ENCODE measurements at places on chromosomes 5 and 9.

DNA sequence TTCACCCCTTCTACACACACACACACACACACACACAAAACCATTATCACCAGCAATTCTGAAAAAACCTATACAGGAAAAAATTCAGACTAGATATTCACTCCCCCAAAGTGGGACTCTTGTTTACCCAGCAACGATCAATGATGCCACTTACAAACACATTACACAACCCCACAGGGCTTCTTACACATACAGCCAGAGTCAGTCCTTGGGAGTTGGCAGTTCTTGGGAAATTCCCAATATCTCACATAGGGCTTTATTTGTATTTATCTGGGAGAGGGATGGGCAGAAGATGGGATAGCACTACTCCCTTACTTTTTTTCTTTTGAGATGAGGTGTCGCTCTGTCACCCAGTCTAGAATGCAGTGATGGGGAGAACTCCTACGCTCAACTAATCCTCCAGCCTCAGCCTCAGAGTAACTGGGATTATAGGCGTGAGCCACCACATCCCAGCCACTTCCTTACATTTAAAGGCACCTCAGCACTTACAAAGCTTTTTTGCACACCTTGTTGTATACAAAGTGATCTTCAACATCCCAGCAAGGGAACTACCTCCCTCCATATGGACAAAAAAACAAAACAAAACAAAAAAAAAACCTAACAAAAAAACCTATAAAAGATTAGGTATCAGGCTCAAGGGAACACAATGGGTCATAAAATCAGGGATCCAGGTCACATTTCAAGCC lies 168.4 kb downstream of the TSSK1B start:
- DNase-seq: no peak

DNA sequence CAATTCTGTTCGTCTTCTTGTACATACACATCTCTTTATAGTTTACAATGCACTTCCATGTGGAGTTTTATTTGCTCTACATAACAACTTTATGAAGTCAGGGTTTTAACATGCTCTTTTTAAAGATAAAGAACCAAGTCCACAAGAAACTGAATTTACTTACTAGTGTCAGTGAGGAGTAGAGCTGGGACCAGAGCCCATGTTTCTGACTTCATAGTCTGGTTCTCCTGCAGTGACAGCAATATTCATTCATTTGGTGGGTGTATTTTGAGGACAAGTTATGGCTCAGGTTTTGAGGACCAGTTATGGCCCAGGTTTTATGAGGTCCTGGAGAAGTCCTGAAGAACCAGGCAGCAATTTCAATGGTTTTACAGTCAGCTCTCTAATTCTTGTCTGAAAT lies 481.9 kb upstream of the TNC start:
- no peak for DNase-seq

DNA sequence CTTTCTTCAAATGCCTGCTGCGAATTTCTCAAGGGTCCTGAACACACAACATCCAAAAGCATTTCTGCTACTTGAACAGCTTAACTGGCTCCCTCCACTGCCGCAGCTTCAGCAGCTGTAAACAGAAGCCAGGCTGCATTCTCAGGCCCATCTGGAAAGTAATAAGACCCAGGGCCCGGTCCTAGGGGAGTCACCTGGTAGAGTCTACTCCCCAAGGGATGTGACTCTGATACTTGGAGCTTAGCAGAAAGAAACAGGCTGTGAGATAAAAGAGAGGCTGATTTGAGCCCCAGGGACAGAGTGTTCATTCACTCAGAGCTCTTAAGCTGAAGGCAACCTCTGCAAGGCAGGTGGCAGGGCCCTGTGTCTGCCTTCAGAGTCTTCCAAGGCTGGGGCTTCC lies 356.8 kb downstream of the SPOCK1 start:
- DNase-seq: no peak

GRCh38 chr9:121366611-121367192 lies 3.3 kb downstream of the STOM start:
- DNase-seq: no peak

DNA sequence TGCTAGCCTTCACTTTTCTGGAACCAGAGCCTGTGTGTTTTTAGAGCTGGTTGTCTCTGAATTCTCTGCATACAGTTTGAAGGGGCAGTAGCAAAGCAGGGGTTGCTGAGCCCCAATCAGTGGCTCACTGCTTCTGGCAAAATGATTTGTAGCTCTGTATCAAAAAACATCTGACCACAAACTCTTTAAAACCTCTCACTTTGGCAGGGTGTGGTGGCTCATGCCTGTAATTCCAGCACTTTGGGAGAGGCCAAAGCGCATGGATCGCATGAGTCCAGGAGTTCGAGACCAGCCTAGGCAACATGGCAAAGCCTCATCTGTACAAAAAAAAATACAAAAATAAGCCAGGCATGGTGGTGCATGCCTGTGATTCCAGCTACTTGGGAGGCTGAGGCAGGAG lies 28.3 kb upstream of the APC start:
- no peak for DNase-seq

DNA sequence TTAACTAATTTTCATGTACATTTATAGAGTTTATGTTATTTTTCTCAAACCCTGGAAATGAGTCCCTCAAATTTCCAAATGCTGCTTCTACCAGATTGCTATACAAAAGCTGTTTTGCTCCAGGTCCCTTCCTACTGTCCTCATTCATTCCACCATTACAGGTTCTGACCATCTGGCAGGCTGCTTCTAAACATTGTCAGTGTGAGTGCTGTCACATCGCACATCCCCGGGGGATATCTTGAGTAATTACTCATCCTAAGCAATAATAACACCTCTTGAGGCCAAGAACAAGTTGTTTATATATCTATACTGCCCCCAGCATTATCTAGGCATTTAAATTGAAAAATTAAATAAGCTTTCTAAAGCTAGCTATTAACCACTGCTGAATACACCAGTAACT lies 1675.3 kb upstream of the CDH6 start:
- no peak for DNase-seq

GRCh38 chr5:81679885-81680284 lies 71.0 kb downstream of the SSBP2 start:
- DNase-seq: no peak

GRCh38 chr5:32961059-32961415 lies 249.9 kb downstream of the NPR3 start:
- no peak for DNase-seq

DNA sequence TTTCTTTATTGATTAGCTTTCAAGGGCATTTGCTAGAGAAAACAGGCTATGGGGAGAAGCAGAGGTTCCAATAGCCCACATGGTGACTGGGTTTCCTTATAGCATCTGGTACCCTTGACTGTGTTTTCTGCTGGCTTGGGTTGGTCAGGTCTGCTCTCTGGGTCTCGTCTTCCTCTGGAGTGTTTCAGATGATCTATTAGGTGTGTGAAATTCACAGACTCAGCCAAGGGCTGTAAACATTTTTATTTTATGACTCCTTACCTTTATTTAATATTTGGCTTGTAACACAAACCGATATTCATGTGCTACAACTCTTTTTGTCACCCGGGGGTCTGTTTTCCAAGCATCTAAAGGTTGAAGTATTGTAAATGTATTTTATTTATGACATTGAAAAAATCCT lies 338.9 kb downstream of the GADD45G start:
- no peak for DNase-seq

GRCh38 chr9:137878146-137878941 lies 762 bp downstream of the CACNA1B start:
- no peak for DNase-seq

DNA sequence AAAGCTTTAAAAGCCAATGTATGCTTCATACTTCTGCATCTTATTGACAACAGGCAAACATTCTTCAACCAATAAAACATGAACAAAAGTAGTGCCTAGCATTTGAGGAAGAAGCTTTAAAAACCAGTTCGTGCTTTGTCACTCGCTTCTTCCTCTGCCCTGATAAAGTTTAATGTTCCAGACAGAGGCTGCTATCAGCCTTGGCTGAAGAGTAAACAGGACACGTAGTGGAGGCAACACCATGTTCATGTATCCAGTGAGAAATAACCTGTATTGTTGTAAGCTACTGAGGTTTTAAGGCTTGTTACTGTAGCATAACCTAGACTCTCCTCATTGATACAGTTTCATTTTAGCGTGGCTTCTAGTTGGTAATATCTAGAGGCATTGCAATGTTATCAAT lies 3.2 kb upstream of the FUBP3 start:
- no peak for DNase-seq

GRCh38 chr9:20884985-20885593 lies 146.4 kb downstream of the HACD4 start:
- DNase-seq: no peak

DNA sequence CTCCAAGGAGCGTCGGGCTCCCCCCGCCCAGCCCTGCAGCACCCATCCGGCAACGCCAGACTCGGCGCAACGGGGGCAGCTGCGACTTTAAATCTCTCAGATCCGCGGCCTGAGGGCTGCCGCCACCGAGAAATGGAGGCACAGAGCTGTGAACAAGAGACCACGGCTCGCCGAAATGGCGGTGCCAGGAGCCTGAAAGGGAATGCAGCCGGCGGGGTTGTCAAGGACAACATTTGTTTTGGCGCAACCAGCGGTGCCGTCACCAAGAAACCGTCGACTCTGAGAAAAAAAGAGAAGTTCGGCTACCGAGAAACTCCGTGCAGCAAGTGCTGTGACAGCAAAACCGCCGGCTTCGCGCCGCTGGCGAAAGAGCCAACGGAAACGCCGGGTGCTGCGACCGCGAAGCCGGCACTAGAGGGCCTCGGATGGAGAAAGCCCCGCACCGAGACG lies 2.1 kb upstream of the ANXA2R start:
- DNase-seq: no peak

GRCh38 chr9:133882849-133883755 lies 109.0 kb downstream of the VAV2 start:
- DNase-seq: no peak

- DNase-seq: no peak
Measured at GRCh38 chr5:16260000-16260399, 80.4 kb upstream of the MARCHF11 start.

DNA sequence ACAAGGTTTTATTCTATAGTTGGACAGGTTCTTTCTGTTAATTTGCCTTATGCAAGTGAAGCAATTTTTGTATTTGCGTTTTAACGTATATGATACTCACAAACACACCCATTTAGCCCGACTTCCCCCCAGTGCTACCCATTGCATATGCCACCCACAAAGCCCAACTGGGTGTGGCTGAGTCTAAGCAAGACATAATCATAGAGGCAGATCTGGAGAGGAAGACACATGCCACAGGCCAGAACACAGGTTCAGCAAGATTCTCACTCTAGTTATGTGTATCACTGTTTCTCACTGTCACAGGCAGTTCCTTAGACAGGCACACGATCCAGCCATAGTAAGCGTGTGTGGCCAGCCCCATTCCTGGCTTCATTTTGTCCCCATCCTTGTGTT lies 29.0 kb upstream of the PUM3 start:
- no peak for DNase-seq

- DNase-seq: no peak
Measured at GRCh38 chr5:97297063-97297703, 114.1 kb upstream of the RIOK2 start.

GRCh38 chr5:32531885-32532520 lies 53.4 kb upstream of the SUB1 start:
- DNase-seq: no peak

DNA sequence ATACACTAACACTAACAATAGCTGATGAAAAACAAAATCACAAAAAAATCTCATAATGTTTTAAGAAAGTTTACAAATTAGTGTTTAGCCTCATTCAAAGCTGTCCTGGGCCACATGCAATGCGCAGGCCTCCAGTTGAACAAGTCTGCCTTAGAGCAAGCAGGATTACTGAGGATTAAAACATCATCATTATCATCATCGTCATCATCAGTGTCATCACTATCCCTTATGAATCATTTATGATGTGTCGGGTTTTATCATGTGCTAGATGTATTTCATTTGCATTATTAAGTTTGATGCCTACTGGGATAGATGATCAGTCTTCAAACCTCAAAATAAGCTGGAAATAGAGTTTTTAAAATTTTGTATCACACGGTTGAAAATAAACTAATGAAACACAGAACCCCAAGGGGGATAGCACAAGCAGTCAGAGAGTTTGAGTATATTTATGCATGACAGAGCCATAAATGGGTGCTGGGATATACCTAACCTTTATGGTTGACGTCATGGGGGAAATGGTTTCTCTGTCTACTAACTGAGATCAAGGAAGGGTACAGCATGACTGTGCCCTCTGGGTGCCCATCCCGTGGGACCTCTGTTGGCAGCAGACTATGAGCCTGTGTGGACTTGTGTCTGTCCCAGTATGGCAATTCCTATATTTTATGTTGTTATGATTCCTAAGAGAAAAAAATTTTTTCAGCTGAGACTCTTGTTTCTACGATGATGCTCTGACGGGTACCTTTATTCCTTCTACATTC lies 150.3 kb upstream of the ADRA1B start:
- no peak for DNase-seq

DNA sequence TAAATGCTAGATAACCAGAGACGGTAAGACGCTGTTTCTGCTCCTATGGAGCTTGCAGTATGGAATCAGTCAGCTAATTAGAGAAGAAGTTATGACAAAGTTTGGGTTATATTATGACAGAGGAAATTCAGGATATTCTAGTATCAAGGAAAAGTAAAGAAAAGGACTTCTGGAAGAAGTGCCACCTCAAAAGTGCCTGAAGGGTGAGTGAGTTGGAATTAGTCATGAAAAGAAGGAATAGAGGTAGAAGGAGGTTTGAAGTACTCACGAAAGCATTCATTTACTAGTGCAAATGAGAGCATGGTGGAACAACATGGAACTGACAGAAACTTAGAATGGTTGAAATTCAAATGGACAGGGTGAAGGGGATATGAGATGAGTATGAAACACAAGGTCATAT lies 40.4 kb upstream of the MTAP start:
- no peak for DNase-seq

GRCh38 chr5:140391312-140391711 lies 10.3 kb upstream of the ANKHD1 start:
- no peak for DNase-seq

- no peak for DNase-seq
Measured at GRCh38 chr9:84785792-84786547, 116.4 kb downstream of the NTRK2 start.

- no peak for DNase-seq
Measured at GRCh38 chr9:15416880-15417279, 5.8 kb upstream of the SNAPC3 start.

DNA sequence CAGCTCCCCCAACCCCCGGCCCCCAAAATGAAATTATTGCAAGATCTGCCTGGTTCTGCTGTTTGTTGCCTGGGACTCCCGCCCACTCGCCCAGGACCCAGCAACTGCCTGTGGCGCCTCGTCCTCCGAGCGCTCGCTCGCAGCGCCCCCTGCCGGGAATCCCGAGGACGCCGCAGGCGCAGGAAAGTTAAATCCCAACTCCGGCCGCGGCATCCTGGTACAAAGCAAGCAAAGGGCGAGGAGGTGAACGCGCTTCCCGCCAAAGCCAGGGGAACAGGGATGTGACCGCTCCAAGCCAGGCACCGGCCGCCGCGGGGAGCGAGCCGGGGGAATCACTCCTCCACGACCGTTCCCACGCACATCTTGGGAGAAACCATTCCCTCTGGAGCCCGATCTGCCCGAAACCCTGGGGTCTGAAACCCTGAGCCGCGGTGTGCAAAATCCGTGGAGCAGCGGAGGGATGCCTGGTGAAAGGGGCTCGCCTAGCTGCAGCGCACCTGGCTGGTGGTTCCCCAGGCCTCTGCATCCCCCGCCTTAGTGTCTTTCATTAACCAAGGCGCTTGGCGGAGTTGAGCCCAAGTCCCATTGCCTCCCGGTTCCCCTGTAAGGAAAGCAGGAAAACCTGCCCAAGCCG lies 1.3 kb downstream of the SEMA5A start:
- DNase-seq: no peak
